ENCODE measurements at places on chromosomes 11 and 22.

DNA sequence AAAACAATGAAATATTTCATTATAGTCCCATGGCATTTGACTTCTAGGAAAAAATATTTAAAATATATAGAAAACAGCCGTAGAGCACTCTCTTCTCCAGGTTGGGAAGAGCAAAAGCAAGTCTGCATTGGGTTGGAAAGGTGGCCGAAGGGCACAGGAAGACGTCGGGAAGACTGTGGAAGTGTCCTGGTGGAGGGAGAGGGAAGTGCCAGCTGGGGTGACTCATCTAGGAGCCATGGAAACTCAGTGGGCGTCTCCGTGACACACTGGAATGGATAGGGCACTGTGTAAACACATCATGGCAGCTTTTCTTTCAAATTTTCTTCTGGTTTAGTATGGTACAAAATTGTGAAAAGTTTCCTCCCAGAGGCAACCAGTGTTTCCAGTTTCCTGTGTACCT is 12.7 kb downstream of the GTPBP1 start:
- DNase-seq = peak; percentile 88

DNA sequence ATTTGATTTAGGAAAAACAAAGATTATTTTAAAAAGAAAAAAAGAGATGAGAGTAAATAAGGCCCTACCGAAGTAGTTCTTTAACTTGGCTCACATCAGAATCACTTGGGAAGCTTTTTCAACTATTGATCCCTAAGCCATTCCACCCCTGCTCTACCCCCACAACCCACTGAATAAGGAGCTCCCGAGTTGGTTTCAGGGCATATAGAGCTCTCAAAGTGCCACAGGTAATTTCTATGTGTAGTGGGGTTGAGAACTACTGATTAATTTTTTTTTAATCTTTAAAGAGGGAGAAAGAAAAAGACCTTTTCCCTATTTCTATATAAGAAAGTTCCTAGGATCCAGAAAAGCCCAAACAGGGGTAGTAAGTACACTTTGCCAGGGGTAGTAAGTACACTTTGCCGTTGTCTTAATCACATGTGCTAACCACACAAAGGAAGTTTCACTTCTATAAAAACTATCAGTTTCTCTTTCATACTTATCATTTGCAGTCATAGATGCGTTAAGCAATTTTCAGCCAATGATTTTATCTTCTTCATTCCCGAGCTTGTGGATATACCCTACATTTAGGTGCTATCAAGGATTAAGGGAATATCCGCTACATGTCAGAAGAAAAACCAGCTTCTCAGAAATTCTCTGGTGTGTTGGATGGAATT is 108.4 kb upstream of the ZC3H12C start:
- DNase-seq = no peak

DNA sequence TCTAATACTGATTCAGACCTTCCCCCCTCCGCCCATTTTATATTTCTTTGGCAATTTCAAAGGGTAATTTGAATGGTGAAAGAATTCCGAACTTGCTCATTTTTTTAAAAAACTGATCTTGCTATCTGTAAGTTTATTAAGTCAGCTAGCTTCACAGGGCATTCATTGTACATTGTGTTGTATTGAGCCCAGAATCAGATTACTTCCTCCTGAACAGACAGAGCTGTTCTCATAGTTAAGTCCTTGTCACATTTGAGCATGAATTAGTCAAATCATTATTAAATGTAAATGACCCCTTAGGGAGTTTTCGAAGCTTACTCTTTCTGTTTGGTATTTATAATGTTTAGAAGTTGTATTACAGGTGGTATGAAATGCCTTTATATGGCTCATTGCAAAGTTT is 34.4 kb downstream of the CYP2R1 start:
- no peak for DNase-seq

DNA sequence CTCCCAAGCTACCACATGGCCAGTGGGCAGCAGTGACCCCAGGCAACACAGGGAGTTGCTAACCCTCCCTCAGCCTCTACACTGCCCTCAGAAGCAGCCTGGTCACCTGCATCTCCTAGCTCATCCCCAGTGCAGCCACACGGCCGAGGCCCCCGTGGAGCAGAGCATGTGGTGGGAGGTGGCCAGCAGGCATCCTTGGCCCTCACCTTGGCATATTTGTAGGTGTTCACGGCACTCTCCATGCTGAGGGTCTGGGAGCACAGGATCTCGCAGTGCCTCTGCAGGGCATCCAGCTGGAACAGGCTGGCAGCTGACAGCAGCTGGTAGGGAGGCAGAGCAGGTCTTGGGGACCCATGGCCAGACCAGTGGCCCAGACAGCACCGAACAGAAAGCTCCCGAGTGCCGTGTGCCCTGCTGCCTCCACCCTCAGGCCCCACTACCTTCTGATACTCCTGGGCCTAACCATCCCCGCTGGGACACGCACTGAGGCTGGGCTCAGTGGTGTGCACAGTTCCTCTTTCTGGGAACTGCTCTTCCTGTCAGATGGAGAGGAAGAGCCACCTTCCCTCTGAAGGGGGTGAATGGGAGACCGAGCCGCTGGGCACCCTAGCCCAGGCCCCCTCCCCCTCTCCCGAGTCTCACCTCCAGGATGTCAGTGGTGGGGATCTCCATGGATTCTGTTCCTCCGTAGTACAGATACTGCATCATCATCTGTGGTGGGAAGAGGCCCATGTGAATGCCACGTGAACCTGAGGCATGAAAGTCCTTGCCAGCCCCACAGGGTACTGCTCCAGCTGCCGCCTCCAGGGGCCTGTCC is 48.8 kb downstream of the NAT10 start:
- DNase-seq = no peak

DNA sequence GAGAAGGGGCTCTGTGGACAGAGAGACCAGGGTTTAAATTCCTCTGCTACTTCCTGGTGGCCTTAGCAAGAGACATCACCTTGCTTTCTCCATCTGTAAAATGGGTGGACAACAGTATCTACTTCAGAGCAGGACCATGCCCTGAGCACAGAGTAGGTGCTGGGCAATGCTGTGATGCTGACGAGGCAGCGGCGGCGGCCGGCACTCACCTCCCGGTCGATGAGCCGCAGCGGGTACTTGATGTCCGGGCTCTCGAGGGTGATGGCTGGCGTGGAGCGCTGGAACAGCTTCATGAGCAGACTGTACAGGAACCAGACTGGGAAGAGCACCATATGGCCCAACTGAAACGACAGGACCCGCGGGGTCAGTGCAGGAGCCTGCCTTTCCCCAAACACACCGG is 3.9 kb downstream of the ATP5MGL start:
- no peak for DNase-seq

- no peak for DNase-seq
These were observed 82.1 kb upstream of the PTH start for GRCh38 chr11:13577881-13578280.

Data from EH (cell line).